ENCODE measurements at places on chromosomes 12 and 14.

GRCh38 chr12:121733849-121734248 is 21.3 kb downstream of the TMEM120B start:
- DNase-seq = no peak

DNA sequence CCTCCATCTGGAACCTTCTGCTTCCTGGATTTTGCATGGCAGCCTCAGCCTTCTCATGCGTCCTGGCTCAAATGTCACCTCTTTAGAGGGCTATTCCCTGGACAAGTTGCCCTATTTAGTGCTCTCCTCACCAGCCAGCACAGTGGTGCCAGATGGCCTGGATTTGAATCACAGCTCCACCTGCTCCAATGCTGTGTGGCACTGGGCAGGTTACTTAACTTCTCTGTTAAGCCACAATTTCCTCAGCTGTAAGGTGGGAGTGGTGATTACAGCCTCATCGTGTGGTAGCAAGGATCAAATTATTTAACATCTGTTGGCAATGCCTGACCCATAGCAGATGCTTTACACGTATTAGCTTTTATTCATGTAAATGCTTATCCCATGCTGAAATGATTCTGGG is 16.7 kb upstream of the POP5 start:
- DNase-seq = no peak

- DNase-seq = no peak
Observed at GRCh38 chr14:97010491-97011160, 213.4 kb downstream of the VRK1 start.

DNA sequence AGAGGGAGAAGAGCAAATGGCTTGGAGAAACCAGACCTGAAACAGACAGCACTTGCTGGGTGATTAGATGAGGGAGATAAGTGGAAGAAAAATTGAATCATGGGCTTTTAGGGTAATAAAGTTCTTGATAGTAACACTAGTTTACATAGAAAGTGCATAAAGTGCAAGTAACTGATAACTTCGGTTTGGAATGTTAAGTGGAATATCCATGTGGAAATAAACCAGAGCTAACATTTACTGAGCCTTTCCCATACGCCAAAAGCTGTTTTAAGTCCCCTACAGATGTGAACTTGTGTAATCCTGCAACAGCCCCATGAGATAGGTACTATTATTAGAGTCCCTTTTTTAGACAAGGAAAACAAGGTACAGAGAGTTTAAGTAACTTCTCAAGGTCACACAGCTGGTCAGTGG is 77.1 kb upstream of the NUDT4 start:
- no peak for DNase-seq

DNA sequence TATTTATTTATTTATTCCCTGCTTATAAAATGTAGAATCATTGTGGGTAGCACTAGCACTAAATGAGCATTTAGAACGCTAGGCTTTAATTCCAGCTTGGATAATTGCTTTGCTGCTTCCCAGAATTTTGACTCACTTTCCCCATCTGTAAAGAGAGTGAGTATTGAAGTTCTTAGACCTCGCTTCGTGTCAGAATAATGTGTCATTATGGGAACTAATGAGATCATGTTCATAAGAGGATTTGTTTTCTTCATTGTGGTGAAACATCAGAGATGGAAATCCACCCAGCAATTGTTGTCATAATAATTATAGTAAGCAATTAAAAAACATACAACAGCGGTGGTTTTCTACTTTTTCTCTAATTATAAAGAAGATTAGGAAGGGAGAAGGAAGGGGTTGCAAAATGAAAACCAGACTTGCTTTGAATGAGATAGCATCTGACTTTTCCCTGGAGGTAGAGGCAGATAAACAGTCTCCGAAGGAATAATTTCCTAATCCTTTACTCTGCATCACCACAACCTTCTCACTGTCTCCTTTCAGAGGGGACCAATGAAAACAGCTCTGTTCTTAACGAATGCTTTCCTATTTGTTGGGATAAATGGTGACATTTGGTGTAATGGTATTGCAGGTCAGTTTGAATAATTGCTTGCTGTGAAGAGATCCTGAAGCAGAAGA is 86.8 kb upstream of the ARHGAP5 start:
- DNase-seq = no peak

DNA sequence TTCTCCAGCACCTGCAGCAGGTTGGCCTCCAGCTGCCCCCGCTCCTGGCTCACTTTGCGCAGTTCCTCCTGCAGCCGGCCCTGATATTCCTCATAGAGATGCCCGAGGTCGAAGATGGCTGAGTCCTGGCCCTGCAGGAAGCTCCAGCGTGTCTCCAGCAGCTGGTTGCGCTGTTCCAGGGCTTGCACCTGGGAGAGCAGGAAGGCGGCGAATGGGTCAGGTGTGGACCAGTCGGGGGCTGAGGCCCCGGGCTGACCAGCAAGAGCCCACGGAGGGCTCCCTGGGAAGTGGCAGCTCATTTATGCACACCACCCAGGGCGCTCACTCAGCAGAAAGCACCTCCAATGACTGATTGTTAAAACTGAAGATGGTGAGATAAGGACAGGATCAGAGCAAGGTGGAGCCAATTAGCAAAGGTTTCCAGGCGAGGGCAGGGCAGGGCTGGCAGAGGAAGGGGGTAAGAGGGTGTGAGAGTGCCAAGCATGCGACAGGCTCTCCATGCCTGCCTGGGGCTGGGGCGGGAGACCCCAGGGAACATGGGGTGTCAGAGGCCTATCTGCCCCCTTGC is 6.3 kb downstream of the KRT80 start:
- DNase-seq = no peak

- DNase-seq = no peak
Observed at GRCh38 chr12:93137656-93138612, 208.8 kb upstream of the EEA1 start.

GRCh38 chr12:74776378-74776777 is 238.7 kb downstream of the ATXN7L3B start:
- DNase-seq = no peak

DNA sequence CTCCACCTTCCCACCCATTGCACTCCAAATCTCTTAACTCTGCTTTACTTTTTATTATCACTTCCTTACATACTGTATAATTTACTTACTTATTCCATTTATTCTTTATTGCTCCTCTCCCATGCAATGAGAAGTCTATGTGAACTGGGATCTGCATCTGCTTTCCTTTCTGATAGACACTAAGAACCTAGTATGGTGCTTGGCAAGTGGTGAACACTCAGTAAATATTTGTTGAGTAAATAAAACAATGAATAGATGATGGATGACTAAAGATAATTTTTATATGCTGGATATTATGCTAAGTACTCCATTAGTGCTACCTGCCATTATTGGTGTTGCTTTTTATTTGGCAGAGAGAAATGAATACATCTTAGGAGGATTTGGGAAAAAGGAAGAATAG is 151.0 kb downstream of the TPH2 start:
- no peak for DNase-seq

GRCh38 chr14:53336729-53337128 is 183.6 kb upstream of the DDHD1 start:
- DNase-seq = no peak

- no peak for DNase-seq
Observed at GRCh38 chr14:38583471-38583870, 327.6 kb upstream of the CLEC14A start.

DNA sequence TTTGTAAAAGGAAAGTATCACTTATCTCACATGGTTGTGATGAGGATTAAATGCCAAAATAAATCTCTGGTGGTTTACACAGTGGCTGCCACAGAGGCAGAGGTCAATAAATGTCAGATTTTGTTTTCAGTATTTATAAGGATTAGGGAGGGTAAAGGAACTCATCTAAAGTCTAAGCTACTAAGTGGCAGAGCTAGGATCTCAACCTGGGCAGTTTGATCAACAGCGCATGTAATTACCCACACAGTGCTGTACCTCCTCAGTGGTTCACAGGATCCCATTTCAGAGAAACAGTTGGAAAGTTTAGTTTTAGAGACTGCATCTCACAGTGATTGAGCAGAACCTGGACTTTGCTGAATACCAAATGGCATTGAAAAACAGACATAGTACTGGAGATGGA is 44.9 kb upstream of the RIC8B start:
- DNase-seq = no peak

GRCh38 chr14:79602045-79602444 is 609.3 kb downstream of the DIO2 start:
- DNase-seq = no peak

DNA sequence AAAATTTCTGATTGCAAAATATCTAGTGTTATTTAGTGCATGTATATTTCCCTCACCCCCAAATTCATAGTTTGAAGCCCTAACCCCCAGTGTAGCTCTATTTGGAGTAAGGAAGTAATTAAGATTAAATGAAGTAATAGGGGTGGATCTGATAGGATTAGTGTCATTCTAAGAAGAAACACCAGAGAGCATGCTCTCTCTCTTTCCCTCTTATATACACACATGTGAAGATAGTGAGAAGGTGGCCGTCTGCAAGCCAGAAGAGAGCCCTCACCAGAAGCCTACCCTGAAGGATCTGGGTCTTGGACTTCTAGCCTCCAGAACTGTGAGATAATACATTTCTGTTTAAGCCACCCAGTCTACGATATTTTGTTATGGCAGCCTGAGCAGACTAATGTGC is 120.3 kb downstream of the TMEM30B start:
- DNase-seq = no peak

DNA sequence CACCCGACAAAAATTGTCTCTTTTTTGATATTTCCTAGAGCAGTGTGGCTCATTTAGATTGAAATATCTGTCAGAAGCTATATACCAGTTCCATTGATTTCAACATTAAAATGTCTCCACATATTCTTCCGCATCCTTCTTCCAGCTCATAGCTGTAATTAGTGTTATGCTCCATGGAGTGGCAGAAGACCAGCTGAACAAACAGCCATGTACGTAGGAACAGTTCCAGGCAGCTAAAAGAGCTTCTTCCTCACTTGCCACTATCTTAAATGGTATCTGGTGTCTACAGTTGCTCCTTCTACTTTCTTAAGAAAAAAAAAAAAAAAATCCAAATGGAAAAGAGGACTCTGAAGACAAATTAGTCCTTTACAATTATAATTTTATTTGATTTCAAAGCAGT is 848.0 kb downstream of the DIO2 start:
- DNase-seq = no peak

- no peak for DNase-seq
Observed at GRCh38 chr14:56412468-56413434, 166.8 kb upstream of the TMEM260 start.

GRCh38 chr12:70645494-70646317 is 8.5 kb upstream of the PTPRB start:
- DNase-seq = no peak

DNA sequence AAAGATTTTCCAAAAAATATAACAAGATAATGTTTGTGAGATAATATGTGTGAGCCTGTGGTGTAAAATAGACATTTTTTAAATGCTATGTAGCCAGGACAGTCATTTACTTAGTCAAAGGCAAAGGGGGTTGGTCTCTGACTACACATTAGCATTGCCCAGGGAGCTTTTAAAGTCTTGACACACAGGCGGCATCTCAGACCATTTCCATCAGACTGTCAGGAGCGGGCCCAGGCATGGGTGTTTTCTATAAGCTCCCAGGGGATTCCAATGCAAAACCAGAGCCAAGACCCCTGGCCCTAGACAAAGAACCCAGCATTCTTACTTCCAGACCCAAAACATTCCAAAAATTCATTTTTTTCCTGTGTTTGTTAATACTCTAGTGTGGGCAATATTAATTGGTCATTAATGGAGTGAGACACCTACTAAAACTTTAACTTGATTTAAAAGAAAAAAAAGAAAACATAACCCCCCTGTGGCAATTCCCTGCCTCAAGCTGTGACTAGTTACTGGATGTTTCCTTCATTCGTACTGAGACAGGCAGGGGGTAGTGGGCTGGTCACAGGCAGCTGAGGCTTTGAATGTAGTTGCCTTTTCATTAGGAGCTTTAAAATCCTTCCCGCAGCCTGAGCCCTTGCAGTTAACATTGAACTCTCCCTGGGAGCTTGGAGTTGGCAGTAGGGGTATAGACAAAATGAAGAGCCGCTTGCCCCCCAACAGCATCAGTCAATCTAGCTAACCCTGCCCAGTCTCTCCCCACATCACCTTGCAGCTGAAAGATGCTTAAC is 103.7 kb downstream of the CMKLR1 start:
- DNase-seq = no peak

Measured in nephron progenitor cell (in vitro differentiated cells).